ENCODE measurements at places on chromosomes 1 and 21.

DNA sequence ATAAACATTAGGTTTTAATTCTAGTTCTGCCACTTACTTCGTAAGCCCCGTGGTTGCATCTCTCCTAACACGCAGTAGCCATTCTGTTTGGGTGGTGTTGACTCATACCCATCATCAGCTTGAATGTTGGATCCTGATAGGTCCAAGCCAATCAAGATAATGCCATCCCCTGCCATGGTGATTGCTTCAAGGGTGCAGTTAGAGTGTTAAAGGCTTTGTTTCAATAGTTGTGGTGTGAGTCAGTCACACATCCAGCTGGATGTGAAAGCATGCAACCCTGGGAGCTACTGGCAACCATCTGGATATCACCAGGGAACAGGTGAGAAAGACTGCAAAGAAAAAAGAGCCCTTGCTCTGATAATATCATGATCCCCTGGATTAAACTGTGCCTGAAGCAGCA is 69.1 kb downstream of the OMA1 start:
- no peak for DNase-seq

GRCh38 chr1:15170071-15170470 is 16.5 kb downstream of the TMEM51 start:
- DNase-seq, result no peak

DNA sequence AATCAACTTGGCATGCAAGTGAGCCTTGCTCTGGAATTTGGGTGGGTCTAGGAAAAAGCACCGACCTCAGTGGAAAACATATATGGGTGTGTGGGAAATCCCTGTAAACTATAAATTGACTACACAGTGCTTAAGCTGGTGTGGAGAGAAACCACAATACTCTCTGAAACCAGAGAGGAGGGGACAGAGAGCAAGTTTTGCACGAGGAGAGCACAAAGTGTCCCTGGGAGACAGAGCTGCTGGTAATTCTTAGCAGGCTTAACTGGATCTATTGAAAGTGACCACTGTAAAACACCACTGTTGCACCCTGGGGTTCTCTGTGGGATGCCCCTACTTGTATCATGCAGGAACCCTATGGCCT is 12.8 kb downstream of the KCNJ15 start:
- DNase-seq, result no peak

DNA sequence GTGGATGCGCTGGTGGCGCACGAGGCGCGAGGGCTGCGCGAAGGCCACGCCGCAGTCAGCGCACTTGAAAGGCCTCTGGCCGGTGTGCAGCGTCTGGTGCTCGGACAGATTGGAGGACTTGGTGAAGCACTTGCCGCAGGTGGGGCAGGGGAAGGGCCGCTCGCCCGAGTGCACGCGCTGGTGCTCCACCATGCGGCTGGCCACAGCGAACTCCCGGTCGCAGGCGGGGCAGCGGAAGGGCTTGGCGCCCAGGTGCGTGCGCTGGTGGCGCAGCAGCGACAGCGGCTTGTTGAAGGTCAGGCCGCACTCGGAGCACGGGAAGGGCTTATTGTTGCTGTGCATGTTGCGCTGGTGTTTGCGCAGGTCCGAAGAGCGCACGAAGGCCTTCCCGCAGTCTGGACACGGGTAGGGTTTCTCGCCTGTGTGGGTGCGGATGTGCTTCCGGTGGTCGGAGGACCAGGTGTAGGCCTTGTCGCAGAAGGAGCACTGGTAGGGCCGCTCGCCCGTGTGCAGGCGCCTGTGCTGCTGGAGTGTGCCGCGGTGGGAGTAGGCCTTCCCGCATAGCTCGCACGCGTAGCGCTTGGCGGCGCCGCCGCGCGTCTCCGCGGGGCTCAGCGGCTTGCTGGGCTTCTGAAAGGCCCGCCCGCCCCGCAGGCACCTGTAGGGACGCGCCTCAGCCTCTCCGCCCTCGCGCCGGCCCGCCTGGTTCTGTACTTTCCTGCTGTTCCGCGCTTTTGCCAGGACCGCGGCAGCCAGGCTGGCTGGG is 4.7 kb downstream of the ZNF648 start:
- DNase-seq, result no peak

GRCh38 chr21:41931041-41931451 is 22.8 kb downstream of the C2CD2 start:
- DNase-seq, result no peak

DNA sequence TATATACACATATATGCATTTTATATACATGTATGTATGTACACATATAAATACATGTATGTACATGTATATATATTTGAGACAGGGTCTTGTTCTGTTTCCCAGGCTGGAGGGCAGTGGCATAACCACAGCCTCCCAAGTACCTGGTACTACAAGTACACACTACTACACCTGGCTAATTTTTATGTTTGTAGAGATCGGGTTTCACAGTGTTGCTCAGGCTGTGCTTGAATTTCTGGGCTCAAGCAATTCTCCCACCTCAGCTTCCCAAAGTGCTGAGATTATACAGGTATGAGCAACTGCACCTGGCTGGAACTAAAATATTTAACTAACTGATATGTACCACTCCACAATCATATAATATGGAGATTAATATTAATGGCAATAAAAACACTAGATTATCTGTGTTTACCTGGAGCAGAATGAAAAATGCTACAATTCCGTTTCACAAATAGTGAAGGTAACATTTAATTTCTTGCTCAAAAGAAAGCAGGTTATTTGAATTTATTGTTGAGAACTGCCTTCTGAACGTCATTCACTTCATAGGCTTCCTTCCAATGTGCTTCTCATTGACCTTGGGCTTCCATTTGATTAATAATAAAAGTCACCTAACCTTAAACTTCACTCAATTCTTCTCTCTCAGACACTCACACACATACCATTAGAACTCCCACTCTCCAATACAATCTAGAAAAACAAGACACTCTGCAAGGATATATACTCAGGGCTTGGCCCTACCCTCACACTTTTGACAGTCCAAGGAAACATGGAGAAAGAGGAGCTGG is 57.0 kb downstream of the PTGER3 start:
- no peak for DNase-seq

- DNase-seq, result peak; percentile 48
These were observed 9.8 kb downstream of the RAP1GAP start for GRCh38 chr1:21659099-21659923.
